ENCODE measurements at places on chromosomes 5 and 9. TPM values are rescaled to one million over a fixed set of nuclear protein-coding genes. Genes with fewer than 3 reads are reported as not detected.

- DNase-seq = no peak
These were observed 88.9 kb downstream of the CDK5RAP2 start for GRCh38 chr9:120490888-120491595.

DNA sequence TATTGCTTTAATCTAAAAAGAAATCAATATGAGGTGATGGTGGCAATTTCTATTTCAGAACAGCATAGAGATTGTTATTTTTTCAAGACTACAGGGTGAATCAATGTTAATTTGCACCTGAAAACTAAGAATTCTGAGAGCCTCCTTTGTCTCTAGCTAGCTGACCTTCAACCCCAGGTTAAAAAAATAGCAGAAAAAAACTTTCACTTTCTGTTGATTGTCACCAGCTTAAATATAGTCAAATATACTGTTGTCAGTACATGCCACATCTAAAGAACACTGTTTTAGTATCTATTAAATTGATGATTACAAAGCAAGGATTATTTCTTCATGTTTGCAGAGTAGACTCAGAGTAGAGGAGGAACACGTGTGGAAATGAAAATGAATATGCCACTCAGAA, 1371.4 kb downstream of the MAT2B start:
- no peak for DNase-seq

- no peak for DNase-seq
These were observed 60.2 kb downstream of the TSTD2 start for GRCh38 chr9:97572892-97573365.

- no peak for DNase-seq
These were observed 31.3 kb downstream of the IRF1 start for GRCh38 chr5:132459031-132459982.

GRCh38 chr9:106800701-106801270, 62.2 kb upstream of the ZNF462 start:
- DNase-seq = no peak

- peak; percentile 25 for DNase-seq
These were observed at the start of gene PRRX2 for GRCh38 chr9:129665389-129665775. Gene PRRX2, plus strand, starts transcription at chr9:129665647. Its CDS starts 221 bp downstream, at chr9:129665868.

DNA sequence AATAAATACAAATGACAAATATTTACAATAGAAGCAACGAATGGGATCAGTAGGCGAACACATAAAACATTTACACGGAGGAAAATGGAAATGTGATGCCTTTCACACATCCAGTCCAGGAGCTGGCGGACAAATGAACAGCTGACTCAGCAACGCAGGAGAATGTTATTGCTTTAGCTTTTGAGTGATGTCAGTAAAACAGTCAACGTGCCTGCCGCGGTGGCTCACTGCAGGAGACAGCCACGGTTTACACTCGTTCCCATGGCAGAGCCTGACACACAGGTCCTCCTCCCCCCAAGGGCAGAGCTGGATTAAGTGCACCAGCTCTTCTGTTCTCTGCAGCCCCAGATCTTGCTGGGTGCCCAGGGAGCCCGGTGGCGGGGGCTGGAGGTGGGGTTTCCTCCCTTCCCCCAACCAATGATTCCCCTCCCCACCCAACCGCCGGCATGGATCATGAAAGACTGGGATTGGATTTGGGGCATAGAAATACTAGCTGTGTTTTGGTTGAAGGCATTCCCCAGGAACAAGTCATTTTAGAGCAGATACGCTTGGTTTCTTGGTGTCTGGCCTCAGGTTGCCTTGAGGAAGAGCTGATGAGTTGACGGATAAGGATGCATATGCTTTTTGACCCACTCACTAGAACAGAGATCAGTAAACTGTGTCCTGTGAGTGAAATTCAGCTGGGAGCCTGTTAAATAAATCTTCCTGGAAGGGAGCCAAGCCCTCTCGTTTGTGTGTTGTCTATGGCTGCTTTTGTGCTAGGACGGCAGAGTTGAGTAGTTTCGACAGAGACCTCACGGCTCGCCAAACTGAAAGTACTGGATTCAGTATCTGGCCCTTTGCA, 12.5 kb downstream of the STC2 start:
- peak; percentile 93 for DNase-seq

DNA sequence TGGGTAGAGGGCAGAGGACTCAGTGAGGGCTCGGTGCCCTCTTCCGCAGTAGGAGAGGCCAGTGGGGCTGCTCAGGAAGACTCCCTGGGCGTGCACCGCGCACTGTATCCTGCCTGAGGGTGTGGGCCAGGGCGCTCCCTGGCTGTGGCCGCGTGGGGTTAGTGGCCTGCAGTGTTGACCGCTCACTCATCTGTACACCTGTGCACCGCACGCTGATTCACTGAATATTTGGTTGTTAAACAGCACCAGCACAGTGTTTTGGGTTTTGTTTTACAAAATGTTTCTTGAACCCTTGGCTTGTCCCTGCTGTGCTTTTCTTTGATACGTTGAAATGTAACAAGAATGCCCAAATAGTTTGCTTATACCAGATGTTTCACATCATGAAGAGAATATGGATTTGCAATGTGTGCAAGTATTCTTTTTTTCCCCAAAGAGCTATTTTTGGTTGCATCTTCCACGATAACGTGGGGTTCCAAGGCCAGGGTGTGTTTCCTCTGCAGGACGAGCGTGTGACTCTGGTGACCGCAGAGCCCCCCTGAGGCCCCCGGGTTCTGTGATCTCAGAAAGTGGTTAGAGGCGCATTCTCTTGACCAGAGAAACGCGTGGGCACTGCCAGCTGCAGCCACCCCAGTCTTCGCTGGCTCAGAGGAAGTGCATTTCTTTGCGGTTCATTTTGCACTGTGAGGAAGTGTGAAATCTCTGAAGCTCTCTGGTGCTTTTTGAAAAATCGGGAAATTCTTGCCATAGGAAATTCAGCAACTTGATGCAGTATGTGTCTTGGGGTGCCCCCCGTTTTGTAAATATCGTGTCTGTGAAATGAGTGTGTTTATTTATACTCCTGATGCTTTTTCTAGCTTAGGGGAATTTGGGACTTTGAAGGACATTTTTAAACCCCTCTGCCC, 46.9 kb downstream of the AHRR start:
- DNase-seq = no peak

GRCh38 chr5:135641319-135641718, 62.5 kb upstream of the CXCL14 start:
- no peak for DNase-seq

DNA sequence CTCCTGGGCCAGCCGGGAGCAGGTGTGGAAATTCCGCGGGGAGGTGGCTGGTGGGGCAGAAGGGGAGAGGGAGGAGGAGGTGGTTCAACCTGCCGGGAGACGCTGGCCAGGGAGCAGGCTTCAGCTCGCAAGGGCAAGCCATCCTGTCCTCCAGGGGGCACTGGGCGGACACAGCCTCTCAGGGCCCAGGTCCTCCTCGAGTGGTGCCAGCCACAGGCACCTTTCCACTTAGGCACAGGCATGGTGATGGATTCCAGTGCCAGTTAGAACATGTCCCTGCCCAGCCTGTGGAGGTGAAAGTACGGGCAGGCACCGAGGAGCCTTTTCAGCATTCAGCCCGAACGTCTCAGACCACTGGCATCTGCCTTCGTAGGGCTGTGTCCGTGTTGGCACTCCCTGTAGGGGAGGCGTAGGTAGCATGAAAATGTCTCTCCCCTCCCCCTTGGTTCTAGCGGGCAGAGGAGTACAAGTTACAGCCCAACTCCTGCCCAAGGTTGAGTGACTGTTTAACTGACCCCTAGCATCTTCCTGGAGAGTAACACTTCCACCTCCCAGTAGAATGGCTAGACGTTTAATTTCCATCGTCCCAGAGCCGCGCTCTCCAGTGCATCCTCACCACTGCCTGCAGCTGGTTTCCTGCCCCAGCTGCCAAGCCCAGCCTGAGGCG, 48.9 kb downstream of the DAB2IP start:
- peak; percentile 71 for DNase-seq

DNA sequence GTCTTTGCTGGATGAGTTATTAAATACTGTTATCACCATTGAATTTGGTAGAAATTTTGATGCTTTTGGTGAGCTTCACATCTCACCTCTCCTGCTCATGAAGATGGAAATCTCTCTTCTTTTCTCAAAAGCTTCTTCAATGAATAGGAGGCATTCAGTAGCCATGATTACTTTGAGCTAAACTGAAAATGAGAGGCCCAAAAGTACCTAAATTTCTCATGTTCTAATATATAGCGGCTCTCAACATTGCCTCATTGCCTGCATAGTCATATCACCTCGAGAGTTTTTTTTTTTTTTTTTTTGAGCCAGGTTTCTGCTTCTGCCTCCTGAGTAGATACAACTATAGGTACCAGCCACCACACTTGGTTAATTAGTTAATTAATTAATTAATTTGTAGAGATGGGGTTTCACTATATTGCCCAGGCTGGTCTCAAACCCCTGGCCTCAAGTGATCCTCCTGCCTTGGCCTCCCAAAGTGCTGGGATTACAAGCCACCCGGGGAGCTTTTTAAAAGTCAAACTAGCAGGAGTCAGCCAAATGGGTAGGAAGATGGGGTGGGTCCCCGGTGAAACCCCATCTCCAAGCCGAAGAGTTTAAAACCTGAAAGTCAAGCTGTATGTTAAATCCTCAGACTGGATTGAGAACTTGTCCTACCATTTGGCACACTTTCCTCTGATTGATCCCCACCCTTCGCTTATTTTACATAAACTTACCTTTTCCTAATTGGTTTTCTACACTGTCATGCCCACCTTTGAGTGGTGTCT, 169.0 kb downstream of the DOCK2 start:
- DNase-seq = no peak

GRCh38 chr9:126471084-126471624, 142.6 kb upstream of the LMX1B start:
- no peak for DNase-seq

DNA sequence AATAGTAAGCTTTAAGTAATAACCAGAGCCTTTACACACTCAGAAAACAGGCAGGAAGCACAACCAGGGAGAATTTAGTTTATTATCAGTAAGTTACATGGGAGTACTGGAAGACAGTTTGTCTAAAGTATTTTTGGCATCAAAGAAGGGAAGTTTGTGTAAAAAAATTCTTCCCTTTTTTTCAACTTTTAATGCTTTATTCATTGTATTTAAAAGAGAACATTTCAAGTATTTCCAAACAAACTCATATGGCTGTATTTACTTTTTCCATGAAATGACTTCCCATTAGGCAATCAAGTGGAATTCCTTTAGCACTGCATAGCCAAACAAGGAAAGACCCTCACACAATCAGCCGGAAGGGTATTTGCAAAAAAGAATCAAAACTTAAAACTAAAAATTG, 26.7 kb downstream of the RNF145 start:
- no peak for DNase-seq

GRCh38 chr9:7879551-7880245, 80.1 kb upstream of the DMAC1 start:
- DNase-seq = no peak

- DNase-seq = peak; percentile 35
These were observed at the start of gene PHF19 for GRCh38 chr9:120876842-120877240. Gene PHF19, minus strand, starts transcription at chr9:120877188. Its CDS starts 2,447 bp downstream, at chr9:120874741.

TAF11L8 gene
- not detected for polyA plus RNA-seq

DNA sequence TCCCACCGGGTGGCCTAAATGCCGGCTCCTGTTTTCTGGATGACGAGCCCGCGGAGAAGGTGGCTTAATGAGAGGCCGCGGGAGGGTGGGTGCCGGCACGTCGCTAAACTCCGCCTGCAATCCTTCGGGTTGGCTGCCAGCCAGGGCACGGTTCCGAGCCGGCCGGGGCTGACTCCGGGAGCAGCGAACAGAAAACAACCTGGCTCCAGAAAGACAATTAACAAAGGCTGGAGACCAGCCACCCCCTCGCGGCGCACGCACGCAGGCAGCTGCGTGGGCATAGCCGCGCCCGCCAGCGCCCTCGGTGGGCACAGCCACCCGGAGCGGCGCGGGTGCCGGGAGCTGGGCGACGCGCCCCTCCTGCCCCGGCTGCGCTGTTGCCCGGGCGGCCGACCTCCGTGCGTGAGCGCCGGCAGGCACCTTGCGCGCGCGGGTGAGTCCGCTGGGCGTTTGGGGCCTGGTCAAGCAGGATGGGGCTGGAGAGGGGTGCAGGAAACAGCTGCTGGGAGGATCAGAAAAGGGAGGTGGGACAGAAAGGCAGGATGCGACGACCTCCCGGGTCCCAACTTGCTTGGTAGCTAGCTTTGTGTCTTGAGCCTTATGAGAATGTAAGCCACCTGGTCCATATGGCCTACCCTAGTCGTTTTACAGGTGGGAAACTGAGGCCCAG, at the start of gene ARHGEF37:
Gene ARHGEF37 (plus strand): TSS at position 307 of the 670 bp plus-strand sequence. CDS start 16,272 bp downstream, outside the sequence.
- DNase-seq = peak; percentile 85

- DNase-seq = no peak
These were observed 28.1 kb downstream of the TARS1 start for GRCh38 chr5:33468775-33469435.

RAB3C gene
- polyA plus RNA-seq = 17.1 TPM

- no peak for DNase-seq
These were observed 191.2 kb downstream of the CDH9 start for GRCh38 chr5:26847041-26847736.

- no peak for DNase-seq
These were observed 607.0 kb downstream of the ISL1 start for GRCh38 chr5:51990241-51990640.

GRCh38 chr5:154795235-154795596, 40.0 kb downstream of the LARP1 start:
- no peak for DNase-seq

PCDHB9 gene
- polyA plus RNA-seq = 30.1 TPM

PRDM9 gene
- not detected for polyA plus RNA-seq

GRCh38 chr5:115510145-115510645, 34.4 kb downstream of the FEM1C start:
- DNase-seq = no peak

- DNase-seq = no peak
These were observed 11.3 kb downstream of the TNC start for GRCh38 chr9:115106642-115107041.

GRCh38 chr9:130932255-130933079, 6.6 kb downstream of the FIBCD1 start:
- no peak for DNase-seq

DNA sequence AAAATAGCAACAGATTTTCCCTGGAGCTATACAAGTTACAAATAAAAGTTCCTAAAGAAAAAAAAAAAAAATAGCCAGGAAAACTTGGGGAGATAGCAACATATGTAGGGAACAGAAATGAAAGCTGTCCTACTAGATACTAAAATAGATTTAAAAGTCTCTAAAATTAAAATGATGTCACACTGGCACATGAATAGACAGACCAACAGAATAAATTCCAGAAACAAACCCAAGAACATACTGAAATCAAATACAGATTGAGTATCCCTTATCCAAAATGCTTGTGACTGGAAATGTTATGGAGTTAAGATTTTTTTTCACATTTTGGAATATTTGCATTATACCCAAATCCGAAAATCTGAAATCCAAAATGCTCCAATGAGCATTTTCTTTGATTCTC, 23.8 kb downstream of the GOLPH3 start:
- peak; percentile 61 for DNase-seq

CAST gene
- polyA plus RNA-seq = 18.9 TPM

KIF24 gene
- polyA plus RNA-seq = 9.4 TPM

ZNF366 gene
- polyA plus RNA-seq = 1.6 TPM
